ENCODE measurements at places on chromosomes 5 and 9.

DNA sequence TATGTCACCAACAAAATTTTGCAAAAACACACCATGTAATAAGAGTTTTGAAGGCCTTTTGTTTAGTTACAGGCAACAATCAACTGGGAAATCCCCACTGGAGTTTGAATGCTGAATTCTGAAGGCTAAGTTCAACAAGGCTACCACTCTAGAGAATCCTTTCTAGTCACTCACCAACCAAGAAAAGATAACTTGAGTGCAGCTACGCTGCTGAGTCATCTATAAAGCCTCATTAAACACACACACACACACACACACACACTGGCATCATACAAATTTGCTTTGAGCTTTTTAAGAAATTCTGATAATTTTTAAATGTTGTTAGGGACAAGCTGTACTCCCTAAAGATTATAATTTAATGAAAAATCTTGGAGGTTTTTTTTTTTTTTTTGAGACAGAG, 219.6 kb downstream of the DENND1A start:
- no peak for DNase-seq

DNA sequence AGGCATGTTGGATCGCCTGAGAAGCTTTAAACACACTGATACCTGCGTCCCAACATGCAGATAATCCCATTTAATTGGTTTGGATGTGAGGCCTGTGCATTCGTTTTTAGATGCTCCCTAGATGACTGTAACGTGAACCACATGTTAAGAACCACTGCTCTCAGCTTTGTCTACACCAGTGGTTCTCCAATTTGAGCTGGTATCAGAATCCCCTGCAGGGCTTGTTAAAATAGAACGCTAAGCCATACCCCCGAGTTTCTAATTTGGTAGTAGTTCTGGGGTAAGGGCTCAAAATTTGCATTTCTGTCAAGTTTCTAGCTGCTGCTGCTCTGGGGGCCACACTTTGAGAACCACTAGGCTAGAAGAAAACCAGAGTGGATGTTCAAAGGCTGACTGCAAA, 74.7 kb downstream of the S1PR3 start:
- DNase-seq = no peak

DNA sequence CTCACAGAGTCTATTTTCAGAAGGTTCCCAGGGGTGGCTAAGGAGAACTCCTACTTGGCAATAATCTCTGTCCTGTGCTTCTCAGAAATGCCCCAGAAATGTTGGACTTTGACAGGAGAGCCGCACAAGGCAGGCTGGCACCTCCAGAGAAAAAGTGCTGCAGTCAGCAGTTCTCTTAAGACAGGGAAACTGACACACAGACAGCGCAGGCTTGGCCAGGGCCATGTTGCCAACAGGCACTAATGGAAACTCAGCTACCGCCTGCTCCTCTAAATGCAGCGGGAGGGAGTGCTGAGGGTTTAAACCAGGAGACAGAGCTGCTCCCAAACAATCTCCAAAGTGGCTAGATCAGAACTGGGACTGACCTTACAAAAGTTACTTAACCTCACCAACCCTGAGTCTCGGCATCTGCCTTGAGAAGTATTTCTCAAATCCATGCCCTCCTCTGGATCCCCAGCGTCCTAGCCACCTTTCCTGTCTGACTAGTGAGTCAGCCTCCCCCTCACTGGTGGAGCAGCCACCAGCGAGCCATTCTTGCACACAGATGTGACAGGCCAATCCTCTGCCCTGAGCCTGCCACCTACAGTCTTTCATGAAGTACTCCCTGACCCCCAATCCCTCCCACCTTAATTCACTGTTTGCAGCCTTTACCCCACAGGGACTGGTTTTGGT, 186.4 kb downstream of the CDK5RAP2 start:
- no peak for DNase-seq

DNA sequence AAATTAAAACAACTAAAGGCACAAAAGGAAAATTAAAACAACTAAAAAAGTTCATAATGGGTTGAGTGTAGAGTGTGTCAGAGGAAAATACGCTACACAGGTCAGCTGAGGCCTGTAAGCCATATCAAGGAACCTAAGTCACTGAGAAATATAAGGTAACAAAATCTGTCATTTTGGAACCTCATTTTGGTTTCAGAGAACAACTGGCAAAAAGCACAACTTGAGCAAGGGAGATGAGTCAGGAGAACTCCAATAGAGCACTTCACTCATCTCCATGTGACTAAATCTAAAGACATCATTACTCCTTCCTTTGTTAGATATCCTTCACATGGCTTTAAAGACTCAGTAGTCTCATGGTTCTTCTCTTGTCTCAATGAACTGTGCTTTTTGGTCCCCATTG, 269.4 kb upstream of the POU5F2 start:
- no peak for DNase-seq

DNA sequence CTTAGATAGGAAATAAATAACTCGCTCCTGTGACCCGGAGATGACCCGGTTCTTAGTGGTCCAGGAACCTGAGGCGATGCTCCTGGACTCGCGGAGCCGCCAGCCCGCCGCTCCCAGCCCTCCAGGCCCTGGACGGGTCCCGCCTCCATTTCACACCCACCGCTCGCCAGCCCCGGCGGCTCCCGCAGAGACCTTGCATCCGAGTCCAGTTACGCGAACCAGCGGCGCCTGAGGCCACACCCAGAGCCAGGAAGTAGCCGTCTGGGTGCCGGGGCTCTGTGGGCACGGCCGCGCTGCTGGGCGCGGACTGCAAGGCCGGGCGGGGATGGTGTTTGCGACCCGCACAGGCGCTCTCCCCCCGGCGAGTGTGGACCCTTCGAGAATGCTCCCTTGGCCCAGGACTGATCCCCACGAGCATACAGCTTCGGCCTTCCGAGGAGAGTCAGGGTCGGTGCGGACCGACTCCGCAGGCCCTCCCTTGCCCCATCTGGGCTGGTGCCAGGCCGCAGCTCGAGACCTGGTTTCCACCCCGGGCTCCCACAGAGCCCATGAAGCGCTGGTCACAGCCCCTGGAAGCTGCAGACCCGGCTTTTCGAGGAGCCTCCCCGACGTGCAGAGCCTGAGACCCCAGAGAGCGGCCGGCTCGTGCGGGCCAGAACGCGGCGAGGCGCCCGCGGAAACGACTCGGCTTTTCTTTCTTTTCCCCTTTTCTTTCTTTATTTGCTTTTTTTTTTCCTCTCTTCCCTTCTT, 5.2 kb upstream of the BARX1 start:
- no peak for DNase-seq

GRCh38 chr5:149452007-149452664, 73.0 kb upstream of the IL17B start:
- no peak for DNase-seq

DNA sequence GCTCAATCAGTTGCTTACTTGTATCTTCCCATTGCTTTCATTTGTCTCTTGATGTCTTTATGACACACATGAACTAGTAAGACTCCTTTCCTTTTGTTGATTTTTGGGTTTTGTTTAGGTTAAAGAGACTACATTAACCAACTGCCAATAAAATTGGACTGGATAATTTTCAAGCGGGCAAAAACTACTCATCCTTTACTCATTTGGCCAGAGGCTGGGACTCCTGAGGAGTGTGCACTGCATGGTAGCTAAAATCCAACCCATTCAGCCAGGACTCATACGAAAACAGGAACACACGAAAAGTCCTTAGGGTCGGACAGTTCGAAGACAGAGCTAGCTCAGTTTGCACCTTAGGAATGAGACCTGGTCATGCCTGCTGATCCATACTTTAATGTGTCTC, 6.0 kb downstream of the SLC46A2 start:
- DNase-seq = no peak

DNA sequence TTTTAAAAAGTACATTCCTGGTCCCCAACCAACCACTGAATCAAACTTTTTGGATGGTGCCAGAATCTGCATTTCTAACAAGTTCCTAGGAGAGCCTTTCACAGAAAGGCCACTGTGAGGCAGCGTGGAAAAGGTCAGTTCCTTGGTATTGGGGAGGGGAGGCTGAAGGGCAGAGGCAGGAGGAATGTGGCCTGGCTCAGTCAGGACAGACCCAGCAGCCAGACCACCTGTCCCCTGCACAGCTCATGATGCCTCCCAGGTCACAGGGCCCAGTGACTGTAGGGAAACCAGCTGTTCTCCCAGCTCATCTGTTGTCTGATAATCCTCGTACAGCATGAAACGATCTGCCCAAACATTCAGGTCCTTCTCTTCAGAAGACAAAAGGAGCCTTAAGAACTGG, 132.9 kb downstream of the LHFPL2 start:
- DNase-seq = no peak

- DNase-seq = no peak
These were observed 822.5 kb downstream of the NR2F1-AS1 start for GRCh38 chr5:92758552-92758951.

- no peak for DNase-seq
These were observed 62.9 kb downstream of the TMEM232 start for GRCh38 chr5:110663525-110663924.

- DNase-seq = no peak
These were observed 39.9 kb downstream of the DUSP1 start for GRCh38 chr5:172730981-172731679.

GRCh38 chr5:40240111-40240510, 439.6 kb upstream of the PTGER4 start:
- no peak for DNase-seq

- DNase-seq = no peak
These were observed at the start of gene ENTPD8 for GRCh38 chr9:137441289-137441934. Gene ENTPD8, minus strand, starts transcription at chr9:137441357. Its CDS starts 3,072 bp downstream, at chr9:137438285.

DNA sequence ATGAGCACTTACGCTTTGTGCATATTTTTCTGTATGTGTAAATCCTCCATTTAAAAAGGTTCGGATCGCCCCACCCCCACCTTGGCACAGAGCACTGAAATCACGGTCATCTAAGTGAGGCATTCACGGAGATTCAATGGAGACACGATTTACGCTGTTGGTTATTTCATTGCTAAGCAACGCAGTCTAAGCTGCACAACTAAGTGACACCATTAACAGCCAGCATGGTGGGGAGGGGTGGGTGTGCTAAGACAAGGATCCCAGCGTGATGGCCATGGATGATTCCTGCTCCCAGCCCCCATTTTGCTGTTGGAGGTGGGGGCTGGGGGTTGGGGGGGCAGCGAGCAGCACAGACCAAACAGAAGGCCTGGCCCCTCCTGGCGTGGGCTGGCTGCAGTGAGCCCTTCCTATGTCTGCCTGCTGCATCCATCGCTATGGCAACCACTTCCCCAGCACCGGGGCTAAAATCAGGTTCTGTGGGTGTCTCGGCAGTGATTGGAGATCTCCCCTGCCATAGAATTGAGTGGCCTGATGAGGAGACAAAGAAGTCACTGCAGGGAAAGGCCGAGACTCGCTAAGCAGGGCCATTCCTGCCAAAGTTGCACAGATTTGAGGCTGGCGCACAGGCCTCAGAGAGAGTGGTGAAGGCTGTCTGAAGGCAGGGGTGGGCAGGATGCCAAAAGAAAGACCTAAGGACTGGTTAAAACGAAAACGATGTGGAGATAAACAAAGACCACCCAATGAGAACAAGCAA, 14.3 kb upstream of the MARCHF6 start:
- DNase-seq = no peak

DNA sequence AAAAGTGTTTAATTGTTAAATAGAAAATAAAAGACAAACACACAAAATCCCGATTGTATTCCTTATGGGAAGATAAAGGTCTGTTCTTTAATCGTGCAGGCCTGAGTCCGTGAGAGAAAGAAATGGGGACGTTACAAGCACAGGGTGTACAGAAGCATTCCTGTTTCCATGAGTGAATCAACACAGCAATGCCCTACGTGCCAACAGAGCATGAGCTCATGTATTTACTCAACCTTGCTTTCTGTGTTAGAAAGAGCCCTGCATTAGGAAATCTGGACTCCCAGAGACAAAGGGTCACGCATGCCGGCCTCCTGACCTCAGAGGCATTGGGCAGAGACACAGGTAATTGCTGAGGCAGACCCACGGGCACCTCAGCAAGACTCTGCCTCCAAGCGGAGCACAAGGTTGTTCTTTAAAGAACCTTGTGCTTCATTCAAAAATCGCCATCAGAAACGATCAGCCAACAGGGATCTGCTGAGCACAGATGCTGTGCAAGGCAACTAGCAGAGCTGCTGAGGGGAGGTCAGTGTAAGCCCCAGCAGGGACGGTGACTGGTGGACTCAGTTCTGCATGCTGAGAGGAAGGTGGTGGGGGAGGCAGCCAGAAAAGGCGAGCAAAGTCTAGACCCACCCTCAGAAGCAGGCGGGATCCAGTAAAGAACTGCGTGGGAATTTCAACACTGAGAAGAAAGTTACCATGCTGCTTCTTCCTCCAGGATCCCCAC, 101.0 kb downstream of the TLE1 start:
- no peak for DNase-seq

DNA sequence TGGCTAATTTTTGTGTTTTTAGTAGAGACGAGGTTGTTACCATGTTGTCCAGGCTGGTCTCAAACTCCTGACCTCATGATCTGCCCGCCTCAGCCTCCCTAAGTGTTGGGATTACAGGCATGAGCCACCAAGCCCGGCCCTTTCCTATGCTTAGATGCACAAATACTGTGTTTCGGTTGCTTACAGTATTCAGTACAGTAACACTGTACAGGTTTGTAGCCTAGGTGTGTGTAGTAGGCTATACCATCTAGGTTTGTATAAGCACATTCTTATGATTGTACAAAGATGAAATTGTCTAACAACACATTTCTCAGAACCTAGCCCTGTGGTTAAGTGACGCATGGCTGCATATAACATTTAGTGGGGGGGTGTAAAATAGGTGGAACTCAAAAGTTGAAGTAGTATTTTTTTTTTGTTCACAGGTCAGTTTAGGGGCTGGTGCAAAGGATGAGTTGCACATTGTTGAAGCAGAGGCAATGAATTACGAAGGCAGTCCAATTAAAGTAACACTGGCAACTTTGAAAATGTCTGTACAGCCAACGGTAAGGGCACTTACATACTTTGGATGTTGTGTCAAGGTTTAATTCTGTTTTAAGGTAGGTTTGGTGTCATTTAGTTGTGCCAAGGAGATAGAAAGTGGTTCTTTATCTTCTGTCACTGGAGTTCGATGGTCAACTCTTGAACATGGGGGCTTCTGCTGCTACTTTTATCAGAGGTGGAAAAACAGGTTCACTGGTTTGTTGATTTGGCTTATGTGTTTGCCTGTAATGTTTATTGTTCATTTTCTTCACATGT, 3.4 kb downstream of the NPM1 start:
- no peak for DNase-seq

DNA sequence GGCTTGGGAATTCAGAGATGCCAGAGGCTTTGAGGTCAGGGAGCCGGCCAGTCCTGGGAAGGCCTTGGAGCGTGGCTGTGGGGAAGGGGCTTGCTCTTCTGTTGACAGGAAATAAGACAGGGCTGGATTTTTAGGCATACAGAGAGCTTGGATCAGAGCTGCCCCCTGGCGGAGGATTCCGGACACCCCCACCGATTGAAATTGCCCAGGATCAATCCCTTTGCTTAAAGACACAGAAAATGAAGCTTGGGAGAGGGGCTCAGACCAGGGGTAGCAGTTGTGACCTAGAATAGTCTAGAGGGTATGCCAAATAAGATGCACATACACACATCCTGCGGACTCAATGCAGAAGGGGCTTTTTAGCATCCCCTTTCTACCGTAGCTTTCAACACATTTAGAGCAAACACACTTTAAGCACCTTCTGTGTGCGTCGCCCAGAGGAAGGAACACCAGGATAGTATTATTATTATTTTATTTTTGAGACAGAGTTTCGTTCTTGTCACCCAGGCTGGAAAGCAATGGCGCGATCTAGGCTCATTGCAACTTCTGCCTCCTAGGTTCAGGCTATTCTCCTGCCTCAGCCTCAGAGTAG, 1.7 kb upstream of the NTMT1 start:
- DNase-seq = peak; percentile 45

- DNase-seq = peak; percentile 18
These were observed 32.7 kb downstream of the TMEFF1 start for GRCh38 chr9:100505564-100506159.

- DNase-seq = no peak
These were observed 294.8 kb upstream of the KIF2A start for GRCh38 chr5:62011089-62011664.

- no peak for DNase-seq
These were observed 16.1 kb downstream of the ACTBL2 start for GRCh38 chr5:57466544-57466943.

Measured in KG1 (cell line).